Esophagus muscularis mucosa (tissue), 4 donors: ENCODE measurements at places on chromosomes 1 and 21.
A peak's percentile ranks its signal among the peaks of the same experiment; 100 is the strongest.

- DNase-seq, result peak; percentile 93
- H3K36me3 ChIP-seq, result no peaks in the 10 kb centered on the region
- H3K4me3 ChIP-seq, result no peak overlapping the region
Observed at GRCh38 chr1:26145041-26145959, 13.6 kb upstream of the FAM110D start.

DNA sequence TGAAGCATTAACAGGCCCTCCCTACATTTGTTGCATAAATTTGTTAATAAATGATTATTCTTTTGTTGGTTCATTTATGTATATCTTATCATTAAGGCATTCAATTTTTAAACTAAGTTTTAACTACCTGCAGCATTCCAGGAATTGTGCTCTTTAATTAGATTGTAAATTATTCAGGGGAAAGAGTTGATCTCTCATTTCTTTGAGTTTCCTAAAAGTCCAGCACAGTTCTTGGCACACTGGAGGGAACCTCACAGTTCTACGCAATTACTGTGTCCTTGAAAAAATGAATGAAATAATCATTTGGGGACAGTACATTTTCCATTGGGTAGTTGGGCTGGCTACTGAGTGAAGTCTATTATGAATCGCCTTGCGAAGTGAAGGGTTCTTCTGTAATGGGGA is 493 bp upstream of the STXBP3 start:
- H3K27ac ChIP-seq, result peak overlapping the region; percentile 97
- no peak for DNase-seq
- H3K4me1 ChIP-seq, result peaks cover 10% of the 10 kb centered on the region
- peak overlapping the region; percentile 94 for H3K4me3 ChIP-seq
- H3K36me3 ChIP-seq, result no peaks in the 10 kb centered on the region
- H3K27me3 ChIP-seq, result no peaks in the 10 kb centered on the region

DNA sequence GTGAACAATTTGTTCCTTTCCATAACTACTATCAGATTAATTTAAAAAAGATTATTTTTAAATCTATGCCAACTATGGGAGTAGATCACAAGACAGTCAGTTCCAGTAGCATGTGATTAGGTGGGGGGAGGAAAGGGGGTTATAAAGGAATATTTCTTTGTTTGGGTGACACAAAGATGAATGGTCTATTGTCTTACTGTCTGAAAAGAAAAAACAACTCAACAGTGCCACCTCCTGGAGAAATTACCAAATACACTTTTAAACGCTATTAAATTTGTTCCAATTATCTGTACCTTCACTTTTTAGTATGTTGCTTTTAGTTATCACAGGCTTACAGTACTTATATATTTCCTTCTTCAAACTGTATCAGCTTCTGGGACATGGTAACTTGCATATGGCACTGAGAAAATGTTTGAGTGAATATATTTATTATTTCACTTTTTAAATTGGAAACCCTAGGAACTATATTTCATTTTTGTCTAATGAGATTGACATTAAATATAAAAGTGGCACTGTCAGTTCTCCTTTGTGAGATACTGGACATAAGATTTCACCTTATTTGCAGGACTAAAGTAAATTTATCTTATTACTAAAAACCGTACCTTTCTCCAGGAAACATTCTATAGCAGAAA is 1.7 kb upstream of the SORT1 start:
- peaks cover 40% of the 10 kb centered on the region for H3K4me1 ChIP-seq
- DNase-seq, result no peak

- no peak overlapping the region for H3K4me3 ChIP-seq
- H3K27me3 ChIP-seq, result no peaks in the 10 kb centered on the region
- peaks cover 47% of the 10 kb centered on the region for H3K36me3 ChIP-seq
- DNase-seq, result no peak
Observed at GRCh38 chr1:19622204-19622603, 21.9 kb upstream of the NBL1 start.

- no peak overlapping the region for H3K27ac ChIP-seq
- no peak for DNase-seq
- H3K36me3 ChIP-seq, result no peaks in the 10 kb centered on the region
- no peaks in the 10 kb centered on the region for H3K27me3 ChIP-seq
- H3K4me1 ChIP-seq, result no peaks in the 10 kb centered on the region
- no peak overlapping the region for H3K4me3 ChIP-seq
Observed at GRCh38 chr1:95558791-95559190, 324.8 kb downstream of the RWDD3 start.

- no peaks in the 10 kb centered on the region for H3K4me1 ChIP-seq
- H3K4me3 ChIP-seq, result no peak overlapping the region
- H3K27ac ChIP-seq, result no peak overlapping the region
Observed at GRCh38 chr1:88744142-88744541, 60.1 kb downstream of the PKN2 start.

DNA sequence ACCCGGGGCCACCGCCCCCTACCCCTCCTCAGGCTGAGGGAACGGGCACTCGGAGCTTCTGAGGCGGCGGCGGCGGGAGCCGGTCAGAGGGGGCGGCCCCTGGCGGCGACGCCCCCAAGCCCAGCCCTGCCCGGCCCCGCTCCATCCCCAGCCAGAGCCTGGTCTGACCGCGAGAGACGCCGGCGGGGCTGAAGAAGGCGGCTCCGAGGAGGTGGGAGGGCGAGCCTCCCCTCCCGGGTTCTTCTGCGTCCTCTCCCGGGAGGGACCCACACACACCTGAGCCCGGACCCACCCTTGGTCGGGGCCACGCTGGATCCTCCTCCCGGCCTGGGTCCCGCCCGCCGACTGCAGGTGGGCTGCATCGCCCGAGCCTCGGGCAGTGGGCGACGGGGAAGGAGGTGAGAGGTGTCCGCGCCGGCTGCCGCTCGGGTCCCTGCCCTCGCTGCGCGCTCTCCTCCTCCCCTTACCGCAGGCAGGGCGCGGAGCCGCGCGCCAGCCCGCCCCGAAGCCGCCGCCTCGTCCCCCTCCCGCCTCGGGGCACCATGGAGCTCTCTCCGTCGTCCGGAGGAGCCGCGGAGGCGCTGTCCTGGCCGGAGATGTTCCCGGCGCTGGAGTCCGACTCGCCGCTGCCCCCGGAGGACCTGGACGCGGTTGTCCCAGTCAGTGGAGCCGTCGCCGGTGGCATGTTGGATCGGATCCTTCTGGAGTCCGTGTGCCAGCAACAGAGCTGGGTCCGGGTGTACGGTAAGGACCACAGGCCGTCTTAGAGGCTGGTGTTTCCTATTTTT is at the start of gene RASAL2:
Gene RASAL2 (plus strand): TSS at position 154 of the 788 bp plus-strand sequence. CDS start 389 bp downstream, at position 543.
- H3K27me3 ChIP-seq, result no peaks in the 10 kb centered on the region
- peak within 1 kb of the TSS; percentile 91 for H3K27ac ChIP-seq
- H3K4me1 ChIP-seq, result peaks cover 16% of the 10 kb centered on the region
- H3K36me3 ChIP-seq, result no peaks in the 10 kb centered on the region
- peak within 1 kb of the TSS; percentile 80 for H3K4me3 ChIP-seq

DNA sequence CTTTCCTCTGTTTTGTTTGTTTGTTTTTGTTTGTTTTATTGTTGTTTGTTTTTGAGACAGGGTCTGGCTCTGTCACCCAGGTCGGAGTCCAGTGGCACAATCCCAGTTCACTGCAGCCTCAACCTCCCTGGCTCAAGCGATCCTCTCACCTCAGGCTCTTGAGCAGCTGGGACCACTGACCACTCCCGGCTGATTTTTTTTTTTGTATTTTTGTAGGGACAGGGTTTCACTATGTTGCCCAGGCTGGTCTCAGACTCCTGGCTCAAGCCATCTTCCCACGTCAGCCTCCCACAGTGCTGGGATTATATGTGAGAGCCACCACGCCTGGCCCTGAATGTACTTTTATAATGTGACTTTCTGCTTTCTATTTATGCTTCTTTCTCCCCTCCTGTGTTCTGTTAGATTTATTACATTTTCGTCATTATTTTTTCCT is 5.0 kb upstream of the CALML6 start:
- no peaks in the 10 kb centered on the region for H3K27me3 ChIP-seq
- H3K27ac ChIP-seq, result peak overlapping the region; percentile 90
- H3K4me1 ChIP-seq, result peaks cover 38% of the 10 kb centered on the region
- no peaks in the 10 kb centered on the region for H3K36me3 ChIP-seq
- peak overlapping the region; percentile 84 for H3K4me3 ChIP-seq

- DNase-seq, result no peak
- H3K4me1 ChIP-seq, result peaks cover 11% of the 10 kb centered on the region
- H3K36me3 ChIP-seq, result no peaks in the 10 kb centered on the region
- no peak overlapping the region for H3K4me3 ChIP-seq
- H3K27ac ChIP-seq, result no peak overlapping the region
- H3K27me3 ChIP-seq, result no peaks in the 10 kb centered on the region
Observed at GRCh38 chr1:37461698-37462436, 12.5 kb upstream of the ZC3H12A start.

GRCh38 chr1:145992502-145992936 is 3.9 kb downstream of the TXNIP start:
- peaks cover 38% of the 10 kb centered on the region for H3K4me1 ChIP-seq
- H3K27ac ChIP-seq, result peak overlapping the region; percentile 94
- no peak for DNase-seq
- H3K27me3 ChIP-seq, result no peaks in the 10 kb centered on the region
